Epithelial cell of prostate (primary cell): ENCODE measurements at places on chromosomes 6 and 20.

DNA sequence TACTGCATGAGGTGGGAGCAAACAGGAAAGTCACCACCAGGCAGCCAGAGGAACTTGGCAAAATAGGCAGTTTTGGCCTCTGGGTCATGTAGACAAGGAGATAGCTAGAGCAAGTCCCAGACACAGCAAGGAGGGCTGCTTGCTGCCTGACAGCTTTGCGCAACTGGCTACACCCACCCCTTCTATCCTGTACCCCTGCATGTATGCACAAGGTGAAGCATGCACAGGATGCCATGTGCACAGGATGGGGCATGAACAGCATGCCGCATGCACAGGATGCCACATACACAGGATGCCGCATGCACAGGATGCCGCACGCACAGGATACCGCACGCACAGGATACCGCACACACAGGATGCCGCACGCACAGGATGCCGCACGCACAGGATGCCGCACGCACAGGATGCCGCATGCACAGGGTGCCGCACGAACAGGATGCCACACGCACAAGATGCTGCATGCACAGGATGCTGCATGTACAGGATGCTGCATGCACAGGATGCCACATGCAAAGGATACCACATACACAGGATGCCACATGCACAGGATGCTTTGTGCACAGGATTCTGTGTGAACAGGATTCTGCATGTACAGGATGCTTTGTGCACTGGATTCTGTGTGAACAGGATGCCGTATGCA, 104.9 kb upstream of the IYD start:
- DNase-seq, result no peak

GRCh38 chr6:106360410-106360988, at the start of gene CRYBG1:
TSS of gene CRYBG1 (plus strand) at chr6:106360717. CDS start at chr6:106360909, 192 bp downstream.
- DNase-seq, result no peak

GRCh38 chr6:18247002-18247401, 17.3 kb downstream of the DEK start:
- DNase-seq, result no peak

DNA sequence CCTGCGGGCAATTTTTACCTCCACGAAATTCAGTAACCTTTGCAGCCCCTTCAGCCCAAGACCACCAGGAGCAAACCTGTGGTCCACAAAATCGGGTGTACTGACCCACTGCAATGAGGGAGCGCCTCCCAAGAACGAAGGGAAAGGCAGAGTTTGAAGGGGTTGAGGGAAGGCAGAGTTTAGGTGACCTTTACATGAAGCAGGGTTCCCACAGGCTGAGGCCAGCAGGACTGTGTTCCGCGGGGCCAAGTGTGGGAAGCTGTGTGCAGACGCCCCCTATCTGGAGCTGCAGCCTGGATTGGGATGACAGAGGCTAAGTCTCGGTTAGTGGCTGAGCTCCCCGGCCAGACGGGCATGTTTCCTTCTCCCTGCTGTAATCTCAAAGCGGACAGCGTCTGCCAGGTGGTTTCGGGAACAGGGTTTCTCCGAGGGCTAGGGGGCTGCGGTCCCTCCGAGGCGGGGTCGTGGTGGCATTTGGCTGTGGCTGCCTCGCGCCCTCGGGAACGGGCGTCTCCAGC, 826 bp upstream of the PYGB start:
- DNase-seq, result no peak

DNA sequence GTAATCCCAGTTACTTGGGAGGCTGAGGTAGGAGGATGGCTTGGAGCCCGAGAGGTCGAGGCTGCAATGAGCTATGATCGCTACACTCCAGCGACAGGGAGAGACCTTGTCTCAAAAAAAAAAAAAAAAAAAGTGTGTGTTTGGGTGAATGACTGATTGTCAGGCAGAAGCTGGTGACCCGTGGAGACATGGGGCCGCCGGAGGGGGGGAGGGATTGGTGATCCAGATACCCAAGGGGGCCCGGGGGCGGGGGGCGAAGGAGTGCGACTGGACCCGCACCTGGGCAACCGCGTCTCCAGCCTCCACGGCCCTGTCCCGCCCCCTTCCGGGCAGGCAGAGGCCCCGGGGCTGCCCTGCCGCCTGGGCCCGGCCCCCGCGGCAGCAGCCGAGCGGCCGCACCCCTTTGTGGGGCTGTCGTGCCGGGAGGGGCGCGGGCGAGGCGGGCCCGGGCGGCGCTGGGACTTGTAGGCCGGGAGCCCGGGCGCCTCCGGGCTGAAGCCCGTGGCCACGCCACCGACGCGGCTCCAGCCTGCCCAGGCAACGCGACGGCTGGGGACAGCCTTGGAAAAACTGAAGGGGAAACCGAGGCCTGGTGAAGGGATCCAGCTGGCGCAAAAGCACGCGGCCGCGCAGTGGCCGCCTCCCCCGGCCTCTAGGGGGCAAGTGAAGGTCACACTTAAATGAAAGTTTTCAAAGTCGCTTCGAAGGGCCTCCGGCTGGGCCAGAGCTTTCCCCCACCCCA, 2.1 kb upstream of the RBM38 start:
- DNase-seq, result no peak

DNA sequence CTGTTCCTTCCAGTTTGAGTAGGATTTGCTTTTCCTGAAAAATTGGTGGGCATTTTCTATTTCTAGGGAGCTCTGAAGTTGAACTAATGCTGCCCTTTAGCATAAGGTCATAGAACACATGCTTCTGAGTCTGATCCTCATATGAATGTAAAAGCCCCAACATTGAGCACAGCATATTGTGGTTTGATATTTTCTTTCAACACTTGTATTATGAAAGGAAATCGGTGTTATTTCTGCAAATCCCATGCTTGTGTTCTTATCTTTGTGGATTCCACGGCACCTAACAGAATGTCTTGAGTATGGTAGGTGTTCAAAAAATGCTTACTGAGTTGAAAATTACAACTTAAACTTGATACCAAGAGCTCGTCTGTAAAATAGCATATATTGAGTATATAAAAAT, 85.8 kb downstream of the TRMT11 start:
- DNase-seq, result no peak

- no peak for DNase-seq
Observed at GRCh38 chr6:84641076-84641475, 123.3 kb downstream of the TBX18 start.

GRCh38 chr20:12305188-12305950, 387.7 kb downstream of the BTBD3 start:
- no peak for DNase-seq

GRCh38 chr20:15056246-15056645, 718.8 kb upstream of the FLRT3 start:
- no peak for DNase-seq

DNA sequence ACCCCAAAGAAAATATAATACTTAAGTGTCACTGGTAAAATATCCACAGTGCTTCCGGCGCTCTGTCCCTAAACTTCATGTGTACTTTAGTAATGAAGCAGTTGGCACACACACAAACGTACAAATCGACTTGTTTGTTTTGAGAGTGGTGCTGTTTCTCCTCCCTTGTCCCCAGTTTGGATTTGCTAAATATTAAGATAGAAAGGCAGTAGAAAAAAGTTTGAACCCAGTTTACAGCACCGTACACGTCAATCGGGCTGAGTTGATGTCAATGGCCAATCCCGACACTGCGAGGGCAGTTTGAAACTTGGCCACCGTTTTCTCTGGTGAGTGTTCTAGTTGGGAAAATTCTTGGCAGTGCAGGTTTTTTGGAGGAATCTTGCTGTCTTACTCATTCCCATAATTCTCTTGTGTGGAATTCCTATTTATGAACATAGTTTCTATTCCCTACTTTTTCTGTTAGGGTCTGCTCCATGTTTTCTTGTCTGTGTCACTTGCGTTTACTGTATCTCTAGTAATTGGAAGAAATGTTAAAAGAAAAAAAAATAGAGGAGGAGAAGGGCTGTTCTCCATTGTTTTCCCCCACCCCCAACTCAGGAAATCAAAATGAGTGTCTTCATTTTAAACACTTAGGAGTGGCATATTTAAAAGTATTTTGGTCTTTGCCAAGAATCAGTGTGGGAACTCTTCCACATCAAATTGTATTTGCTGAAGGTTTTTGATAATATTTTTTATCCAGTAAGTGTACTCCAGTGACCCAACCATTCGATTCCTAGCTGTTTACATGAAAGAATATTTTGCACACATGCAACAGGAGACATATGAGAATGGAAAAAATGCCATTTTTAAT, 72.3 kb downstream of the OR2B2 start:
- no peak for DNase-seq

GRCh38 chr20:58072695-58073671, 155.5 kb downstream of the ANKRD60 start:
- no peak for DNase-seq

DNA sequence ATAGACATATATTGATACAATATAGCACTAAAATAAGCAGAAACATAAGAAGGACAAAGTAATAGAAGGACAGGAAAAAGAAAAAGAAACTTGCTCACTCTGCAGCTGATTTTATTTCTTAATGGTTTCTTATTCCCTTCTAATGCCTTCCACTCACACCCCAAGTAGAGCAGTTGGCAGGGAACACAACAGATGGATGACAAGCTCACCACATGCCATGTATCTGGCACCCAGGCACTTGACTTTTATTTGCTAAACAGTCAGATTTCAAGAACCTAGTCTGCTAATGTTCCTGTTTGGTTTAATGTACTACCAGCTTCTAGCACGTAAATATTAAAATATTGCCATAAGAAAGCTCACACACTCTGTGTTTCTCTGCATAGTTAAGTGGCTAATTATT, 87.1 kb downstream of the COL19A1 start:
- no peak for DNase-seq

DNA sequence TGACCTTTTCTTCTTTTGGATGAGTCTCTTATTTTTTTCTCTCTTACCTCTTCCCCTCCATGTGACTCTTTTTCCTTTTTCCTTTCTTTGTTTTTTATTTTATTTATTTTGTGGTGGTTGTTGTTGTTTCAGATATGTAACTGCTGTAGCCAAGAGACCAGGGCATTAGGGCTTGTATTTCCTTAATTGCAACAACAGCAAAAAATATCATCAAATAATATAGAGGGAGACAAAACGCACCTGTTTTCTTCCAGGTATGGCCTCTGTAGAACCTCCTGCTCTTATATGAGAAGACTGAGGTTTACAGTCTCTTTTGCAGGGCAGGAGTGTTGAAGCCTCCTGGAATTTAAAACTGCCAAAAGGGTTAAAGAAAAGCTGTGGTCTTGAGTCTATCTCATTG, 149.3 kb downstream of the SYNDIG1 start:
- DNase-seq, result no peak

GRCh38 chr20:32663335-32664011, 10.3 kb downstream of the C20orf203 start:
- DNase-seq, result no peak

DNA sequence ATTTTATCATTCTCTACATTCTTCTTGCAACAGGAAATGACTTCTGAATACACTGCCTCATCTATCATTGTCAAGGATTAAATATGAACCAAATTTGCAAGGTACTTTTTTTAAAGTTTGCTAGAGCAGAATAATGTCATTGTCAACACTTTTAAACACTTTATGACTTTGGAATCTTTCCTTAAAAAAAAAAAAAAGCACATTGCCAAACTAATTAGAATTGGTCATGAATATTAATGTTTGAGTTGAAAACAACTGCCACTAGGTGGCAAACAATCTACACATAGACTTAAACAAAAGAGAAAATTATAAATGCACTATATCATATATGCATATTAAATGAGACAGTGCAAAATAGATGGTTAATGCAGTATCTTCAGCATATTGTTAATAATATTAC, 32.5 kb upstream of the TMEM244 start:
- no peak for DNase-seq

DNA sequence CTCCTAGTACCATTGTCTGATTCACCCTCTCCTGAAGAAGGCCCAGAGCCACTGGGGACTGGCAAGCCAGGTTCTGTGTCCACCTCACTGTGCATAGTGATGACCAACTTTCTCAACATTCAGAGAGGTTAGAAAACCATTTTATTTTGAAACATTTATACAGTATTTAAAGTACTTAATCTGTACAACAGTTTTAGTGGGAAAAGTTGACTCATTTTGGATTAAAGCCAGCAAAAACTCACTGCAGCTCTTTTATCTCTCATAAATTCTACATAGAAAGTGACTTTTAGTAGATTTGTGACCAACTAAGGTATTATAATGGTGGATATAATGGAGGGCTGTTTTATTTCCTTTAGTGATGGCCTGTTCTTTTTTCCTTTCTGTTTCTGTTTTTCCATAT, 9.7 kb downstream of the TULP4 start:
- DNase-seq, result no peak

- no peak for DNase-seq
Observed at GRCh38 chr6:23137611-23138010, 568.2 kb downstream of the HDGFL1 start.

DNA sequence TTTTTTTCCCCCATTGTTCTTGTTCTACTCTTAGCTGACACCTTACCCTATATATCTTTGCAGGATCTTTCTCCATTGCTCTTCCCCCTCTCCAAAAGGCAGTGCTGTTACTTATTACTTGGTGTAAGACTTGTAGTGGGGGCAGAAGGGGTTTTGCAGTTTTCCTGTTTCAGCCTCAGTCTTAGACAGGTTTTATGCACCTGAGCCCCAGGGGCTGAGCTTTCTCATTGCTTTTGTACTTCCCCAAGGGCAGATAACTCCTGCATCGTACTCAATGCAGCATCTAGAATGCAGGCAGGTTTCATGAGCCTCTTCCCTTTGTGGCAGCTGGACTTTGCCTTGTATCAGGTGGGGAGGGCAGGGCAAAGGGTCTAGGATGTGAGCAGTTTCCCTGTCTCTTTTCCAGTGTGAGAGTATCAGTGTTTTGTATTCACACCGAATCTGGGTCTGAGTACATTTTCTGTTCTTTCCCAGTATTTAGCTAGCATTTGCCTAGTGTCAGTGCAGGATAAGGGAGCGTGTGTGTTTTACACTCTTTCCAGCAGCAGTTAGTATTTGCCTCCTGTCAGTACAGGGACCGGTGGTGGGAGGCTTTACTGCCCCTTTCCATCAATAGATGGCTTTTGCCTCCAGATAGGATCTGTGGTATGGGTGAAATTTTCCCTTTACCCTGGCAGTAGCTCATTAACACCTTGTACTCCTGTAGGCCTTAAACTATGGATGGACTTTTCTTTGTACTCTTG, 19.6 kb downstream of the CYB5R4 start:
- no peak for DNase-seq

DNA sequence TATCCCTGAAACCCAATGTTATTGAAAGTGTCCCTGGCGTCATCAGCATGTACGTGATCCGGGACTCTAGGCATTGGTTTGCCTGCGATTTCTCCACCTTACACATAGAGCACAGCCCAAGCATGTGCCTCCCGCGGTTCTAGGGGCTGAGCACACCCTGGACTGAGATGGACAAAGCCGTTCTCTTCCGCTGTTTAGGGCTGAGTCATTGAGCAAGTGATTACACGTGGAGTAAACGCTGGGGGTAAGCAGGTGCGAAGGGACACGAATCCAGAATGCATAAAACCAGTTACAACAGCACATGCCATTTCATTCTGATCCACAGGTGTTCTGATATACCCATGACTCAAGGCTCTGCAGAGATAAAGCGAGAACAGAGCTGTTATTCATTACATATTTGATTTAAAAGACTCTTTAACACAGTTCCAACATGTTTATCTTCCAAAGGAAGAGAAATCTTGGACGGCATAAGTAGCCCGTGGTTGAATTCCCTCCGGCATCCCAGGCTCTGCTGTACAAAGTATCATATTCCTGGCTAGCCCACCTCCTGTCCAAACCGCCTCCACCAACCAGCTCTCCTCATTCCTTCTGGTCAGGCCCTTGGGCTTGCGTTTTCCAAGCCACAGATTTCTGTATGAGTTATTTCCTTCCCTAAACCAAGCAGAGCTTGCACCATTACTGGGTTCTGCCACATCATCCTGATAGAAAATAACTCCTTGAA, 36.1 kb upstream of the THBS2 start:
- DNase-seq, result peak; percentile 91

- no peak for DNase-seq
Observed at GRCh38 chr6:35607517-35608233, 81.0 kb downstream of the FKBP5 start.
